ENCODE measurements at places on chromosomes 11 and 22. TPM values are rescaled to one million over a fixed set of nuclear protein-coding genes. Genes with fewer than 3 reads are reported as not detected.

FADD gene
- polyA plus RNA-seq: 8.5 TPM

LGR4 gene
- polyA plus RNA-seq: 12.3 TPM

GRCh38 chr11:36257351-36257750 lies 31.9 kb downstream of the COMMD9 start:
- DNase-seq: no peak

GRCh38 chr11:17287058-17287457 lies 10.5 kb downstream of the NUCB2 start:
- no peak for DNase-seq

OR52N4 gene
- not detected for polyA plus RNA-seq

DNA sequence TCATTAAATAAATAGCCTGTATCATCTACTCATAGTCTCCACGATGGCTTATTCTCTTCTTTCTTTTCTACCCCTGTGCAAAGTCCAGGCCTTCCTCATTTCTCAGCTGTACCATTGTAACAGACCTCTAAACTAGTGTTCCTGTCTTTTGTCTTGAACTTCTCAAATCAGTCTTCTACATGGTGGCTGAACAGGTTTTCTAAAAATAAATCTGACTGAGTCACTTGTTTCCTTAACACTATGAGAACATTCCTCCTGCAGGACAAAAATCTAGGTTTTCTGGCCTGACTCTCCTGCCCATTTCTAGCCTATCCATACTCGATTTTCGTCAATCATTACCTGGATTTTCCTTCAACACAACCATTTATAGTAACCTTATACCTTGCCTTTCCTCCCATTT lies 1080.8 kb upstream of the TENM4 start:
- no peak for DNase-seq

DNA sequence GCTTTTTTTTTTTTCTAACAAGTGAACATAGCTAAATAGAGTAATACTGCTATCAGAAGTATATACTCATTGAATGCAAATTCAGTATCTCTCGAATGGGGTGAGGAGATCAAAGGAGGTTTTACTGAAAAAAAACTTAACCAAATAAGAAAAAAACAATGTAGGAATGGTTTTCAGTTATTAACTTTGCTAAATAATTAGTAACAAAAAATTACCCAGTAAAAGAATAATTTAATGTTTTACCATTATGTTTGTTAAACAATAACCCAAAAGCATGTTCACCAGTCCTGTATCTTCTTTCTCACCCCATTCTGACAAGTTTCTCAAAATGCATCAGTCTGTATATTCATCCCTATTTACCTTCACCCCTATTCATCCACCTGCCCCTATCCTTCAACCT lies 22.6 kb upstream of the CTSC start:
- DNase-seq: no peak

USP2 gene
- polyA plus RNA-seq: 62.3 TPM

KCTD14 gene
- 0.46 TPM for polyA plus RNA-seq

GRCh38 chr11:43689167-43689566 lies 8.6 kb downstream of the HSD17B12 start:
- DNase-seq: no peak
